T-helper 1 cell treated with Interleukin-12 subunit alpha and Interleukin-12 subunit beta and Interleukin-4 antibody, amounts not matched to agents 30 ng/mL and 1 ng/mL, for 36 hours (primary cell): ENCODE measurements at places on chromosomes 11 and 22. TPM values are rescaled to one million over a fixed set of nuclear protein-coding genes. Genes with fewer than 3 reads are reported as not detected.

JAML gene
- 53.1 and 55.6 TPM in 2 replicates for total RNA-seq

OR10D3 gene
- total RNA-seq: not detected in 2 replicates

SH3BP1 gene
- 183 and 187 TPM in 2 replicates for total RNA-seq

GLYATL1 gene
- not detected in 2 replicates for total RNA-seq

TCN1 gene
- total RNA-seq: not detected in 2 replicates

NLRP14 gene
- total RNA-seq: 0.24 and 0.34 TPM in 2 replicates

HDHD5 gene
- 31.7 and 34.1 TPM in 2 replicates for total RNA-seq

MED19 gene
- 14.3 and 15.7 TPM in 2 replicates for total RNA-seq

C22orf23 gene
- not detected in 2 replicates for total RNA-seq

C11orf21 gene
- total RNA-seq: 20.4 and 21.2 TPM in 2 replicates

ZBED5 gene
- total RNA-seq: 51.5 and 52.0 TPM in 2 replicates

LUZP2 gene
- total RNA-seq: not detected in 2 replicates

VSIG10L2 gene
- not detected in 2 replicates for total RNA-seq

ABTB2 gene
- total RNA-seq: 8.2 and 8.3 TPM in 2 replicates

MPPED2 gene
- not detected in 2 replicates for total RNA-seq

PARVA gene
- 0.17 and 0.41 TPM in 2 replicates for total RNA-seq

MMP12 gene
- total RNA-seq: not detected in 2 replicates

RAD9A gene
- 39.6 and 47.7 TPM in 2 replicates for total RNA-seq

MMP10 gene
- not detected in 2 replicates for total RNA-seq

SLC22A9 gene
- total RNA-seq: not detected in 2 replicates

SMC1B gene
- 0.44 TPM in 2 replicates for total RNA-seq

HSPB2 gene
- not detected in 2 replicates for total RNA-seq

ACTN3 gene
- not detected in 2 replicates for total RNA-seq

SYT12 gene
- not detected in 2 replicates for total RNA-seq

STARD10 gene
- total RNA-seq: 47.9 and 48.1 TPM in 2 replicates

NRGN gene
- 2.4 and 3.1 TPM in 2 replicates for total RNA-seq

LRRC75B gene
- 1.7 and 1.8 TPM in 2 replicates for total RNA-seq

PLEKHB1 gene
- 3.8 and 4.7 TPM in 2 replicates for total RNA-seq

SHISA8 gene
- 0.90 and 1.2 TPM in 2 replicates for total RNA-seq

SCGB1C1 gene
- not detected in 2 replicates for total RNA-seq

KRTAP5-1 gene
- not detected in 2 replicates for total RNA-seq

MUC5AC gene
- not detected in 2 replicates for total RNA-seq

CD3D gene
- total RNA-seq: 648 and 691 TPM in 2 replicates

ZFTA gene
- total RNA-seq: 2.2 TPM in 2 replicates

TRIM68 gene
- total RNA-seq: 11.0 and 11.8 TPM in 2 replicates

KCNK7 gene
- 1.9 and 2.2 TPM in 2 replicates for total RNA-seq

CABP4 gene
- 3.6 and 4.2 TPM in 2 replicates for total RNA-seq

FXYD6 gene
- total RNA-seq: not detected in 2 replicates

NAV2 gene
- total RNA-seq: 0.12 and 0.29 TPM in 2 replicates

GLYAT gene
- not detected in 2 replicates for total RNA-seq

P2RX6 gene
- total RNA-seq: 0.12 and 0.44 TPM in 2 replicates

DNAJB13 gene
- total RNA-seq: 0.10 TPM in 1 of 2 replicates, not detected in the other

CDC45 gene
- 58.2 and 61.0 TPM in 2 replicates for total RNA-seq

TMEM121B gene
- total RNA-seq: 0.24 and 0.27 TPM in 2 replicates

PLEKHA7 gene
- 1.3 and 1.8 TPM in 2 replicates for total RNA-seq

AGBL2 gene
- total RNA-seq: 3.3 and 5.2 TPM in 2 replicates

OR51M1 gene
- not detected in 2 replicates for total RNA-seq

OR10A2 gene
- total RNA-seq: not detected in 2 replicates
